ENCODE measurements at places on chromosomes 2 and 18.

DNA sequence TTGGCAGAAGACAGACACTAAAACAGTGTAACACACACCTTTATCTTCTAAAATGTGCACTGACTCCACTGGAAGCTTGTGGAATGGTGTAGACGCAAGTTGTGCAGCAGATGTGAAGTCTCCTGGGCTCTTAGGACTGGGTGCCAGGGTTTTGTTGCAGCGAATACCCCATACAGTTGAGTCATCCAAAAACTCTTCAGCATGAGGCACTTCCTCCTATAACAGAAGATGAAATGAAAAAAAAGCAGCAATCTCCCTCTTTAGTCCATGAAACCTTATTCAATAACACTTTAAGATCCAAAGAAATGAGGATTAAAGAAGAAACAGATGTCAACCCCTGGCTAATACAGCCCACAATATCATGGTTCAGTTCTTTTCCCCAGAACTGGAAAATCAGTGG, 22.2 kb downstream of the BUB1 start:
- DNase-seq = no peak

DNA sequence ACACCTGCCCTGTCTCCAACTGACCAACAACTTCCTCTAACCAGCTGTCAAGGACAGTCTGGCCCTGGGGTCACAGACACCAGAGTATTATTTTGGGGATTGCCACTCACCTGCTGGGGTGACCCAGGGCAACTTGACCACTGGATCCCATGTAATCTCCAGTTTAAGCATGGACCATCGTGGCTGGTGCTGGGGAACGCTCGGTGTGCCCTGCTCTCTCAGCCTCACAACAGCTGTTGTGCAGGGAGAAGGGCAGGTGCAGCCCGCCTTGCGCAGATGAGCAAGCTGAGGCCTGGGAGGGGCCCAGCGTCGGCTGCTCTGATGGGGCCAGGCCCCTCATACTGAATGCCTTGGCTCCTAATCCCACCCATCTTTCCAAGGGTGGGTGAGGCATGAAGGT, 21.0 kb upstream of the INHBB start:
- no peak for DNase-seq

- peak; percentile 74 for DNase-seq
Measured at GRCh38 chr18:63788447-63789096, 13.4 kb downstream of the SERPINB7 start.

DNA sequence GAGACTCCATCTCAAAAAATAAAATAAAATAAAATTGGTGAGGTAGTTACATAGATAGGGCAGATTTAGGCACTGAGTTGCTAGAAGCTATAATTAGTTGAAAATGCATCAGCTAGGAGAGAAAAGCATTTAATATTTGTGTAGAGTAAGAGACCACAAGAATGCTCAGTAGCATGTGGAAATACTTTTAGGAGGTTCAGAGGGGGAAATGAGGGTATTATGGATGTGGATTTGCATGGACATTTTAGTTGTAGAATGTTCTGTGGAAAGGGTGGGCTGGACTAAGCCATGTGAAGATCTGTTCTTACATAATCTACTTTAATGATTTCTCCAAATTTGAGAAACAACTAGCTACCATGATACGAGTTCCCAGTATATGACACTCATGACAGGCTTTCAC, 95.5 kb downstream of the ATP9B start:
- DNase-seq = no peak

- no peak for DNase-seq
Measured at GRCh38 chr2:233778030-233778429, at the start of gene MROH2A. Gene MROH2A (plus strand): TSS chr2:233778330. CDS start chr2:233779359, 1,029 bp downstream.

DNA sequence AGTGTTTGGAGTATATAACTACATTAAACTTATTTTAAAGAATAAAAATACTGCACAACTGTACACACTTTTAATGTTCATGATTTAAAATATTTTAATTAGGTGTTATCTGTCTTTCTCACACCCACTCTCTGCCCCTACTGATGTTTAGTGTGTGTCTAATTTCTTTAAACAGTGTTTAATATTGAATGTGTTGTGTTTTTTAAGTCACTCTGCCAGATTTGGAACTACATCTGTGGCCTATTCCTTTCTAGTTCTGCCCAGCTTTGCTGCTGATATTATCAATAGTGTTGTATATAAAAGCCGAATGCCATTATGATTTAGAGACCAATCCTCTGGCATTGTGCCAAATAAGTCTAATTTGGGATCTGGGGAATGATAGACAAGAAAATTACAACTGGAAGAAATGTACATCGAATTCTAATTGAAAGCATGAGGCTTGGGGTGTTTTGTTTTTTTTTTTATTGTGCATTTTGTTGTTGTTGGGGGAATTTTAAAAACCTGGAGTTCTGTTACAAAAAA, 398.0 kb downstream of the CPS1 start:
- no peak for DNase-seq

DNA sequence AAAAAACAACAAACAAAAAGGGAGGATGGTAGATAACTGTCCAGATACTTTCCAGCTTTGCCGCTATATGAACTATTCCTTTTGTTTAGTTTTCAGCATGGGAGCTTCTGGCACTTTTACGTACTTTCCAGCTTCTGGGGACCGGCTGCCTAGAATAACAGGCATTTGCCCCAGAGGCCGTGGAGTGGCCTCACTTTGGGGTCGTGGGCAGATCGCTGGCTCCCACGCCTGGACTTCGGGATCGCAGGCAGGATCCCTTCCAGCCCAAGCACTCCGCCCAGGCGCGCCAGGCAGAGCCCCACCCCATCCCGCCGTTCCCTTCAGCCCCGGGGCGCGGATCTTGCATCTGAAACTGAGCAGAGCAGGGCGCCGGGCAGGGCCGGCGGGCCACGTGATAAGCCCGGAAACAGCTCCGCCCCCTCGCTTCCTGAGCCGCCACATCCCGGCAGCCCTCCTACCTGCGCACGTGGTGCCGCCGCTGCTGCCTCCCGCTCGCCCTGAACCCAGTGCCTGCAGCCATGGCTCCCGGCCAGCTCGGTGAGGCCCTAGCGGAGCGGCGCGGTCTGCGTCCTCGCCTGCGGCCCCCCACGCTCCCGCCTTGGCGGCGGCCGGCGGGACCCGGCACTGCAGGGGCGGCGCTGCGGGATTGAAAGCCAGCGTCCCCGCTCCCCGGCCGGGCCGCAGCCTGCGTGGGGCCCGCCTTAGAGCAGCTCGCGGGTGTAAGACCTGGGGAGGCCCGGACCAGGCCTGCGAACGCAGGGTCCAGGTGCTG, at the start of gene ATIC:
ATIC (plus strand) TSS at position 435 of the 772 bp plus-strand sequence; CDS start at position 519, 84 bp downstream.
- peak; percentile 91 for DNase-seq

- no peak for DNase-seq
Measured at GRCh38 chr2:45841752-45842407, 190.4 kb downstream of the PRKCE start.

- no peak for DNase-seq
Measured at GRCh38 chr2:23131066-23131575, 253.9 kb upstream of the KLHL29 start.

GRCh38 chr2:230439590-230439989, 23.6 kb downstream of the SP100 start:
- DNase-seq = no peak

DNA sequence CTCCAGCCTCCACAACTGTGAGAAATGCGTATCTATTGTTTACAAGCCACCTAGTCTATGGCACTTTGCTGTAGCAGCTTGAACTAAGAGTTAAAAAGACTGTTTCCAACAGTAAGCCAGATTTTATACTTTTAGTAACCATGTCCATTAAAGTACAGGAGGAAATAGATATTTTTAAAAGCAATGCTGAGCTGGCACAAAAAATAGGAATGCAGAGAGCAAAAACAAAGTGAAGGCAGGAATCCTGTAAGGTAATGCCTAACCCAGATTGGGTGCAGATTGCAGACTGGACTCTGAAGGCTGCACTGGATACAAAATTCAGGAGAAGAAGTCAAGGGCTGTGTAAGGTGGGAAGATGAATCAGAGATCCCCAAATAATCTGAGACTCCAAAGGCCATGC, 55.5 kb downstream of the SH3YL1 start:
- no peak for DNase-seq

GRCh38 chr2:58923869-58924268, 682.7 kb upstream of the FANCL start:
- DNase-seq = no peak

- DNase-seq = peak; percentile 49
Measured at GRCh38 chr2:10332402-10333246, 29.9 kb downstream of the HPCAL1 start.

DNA sequence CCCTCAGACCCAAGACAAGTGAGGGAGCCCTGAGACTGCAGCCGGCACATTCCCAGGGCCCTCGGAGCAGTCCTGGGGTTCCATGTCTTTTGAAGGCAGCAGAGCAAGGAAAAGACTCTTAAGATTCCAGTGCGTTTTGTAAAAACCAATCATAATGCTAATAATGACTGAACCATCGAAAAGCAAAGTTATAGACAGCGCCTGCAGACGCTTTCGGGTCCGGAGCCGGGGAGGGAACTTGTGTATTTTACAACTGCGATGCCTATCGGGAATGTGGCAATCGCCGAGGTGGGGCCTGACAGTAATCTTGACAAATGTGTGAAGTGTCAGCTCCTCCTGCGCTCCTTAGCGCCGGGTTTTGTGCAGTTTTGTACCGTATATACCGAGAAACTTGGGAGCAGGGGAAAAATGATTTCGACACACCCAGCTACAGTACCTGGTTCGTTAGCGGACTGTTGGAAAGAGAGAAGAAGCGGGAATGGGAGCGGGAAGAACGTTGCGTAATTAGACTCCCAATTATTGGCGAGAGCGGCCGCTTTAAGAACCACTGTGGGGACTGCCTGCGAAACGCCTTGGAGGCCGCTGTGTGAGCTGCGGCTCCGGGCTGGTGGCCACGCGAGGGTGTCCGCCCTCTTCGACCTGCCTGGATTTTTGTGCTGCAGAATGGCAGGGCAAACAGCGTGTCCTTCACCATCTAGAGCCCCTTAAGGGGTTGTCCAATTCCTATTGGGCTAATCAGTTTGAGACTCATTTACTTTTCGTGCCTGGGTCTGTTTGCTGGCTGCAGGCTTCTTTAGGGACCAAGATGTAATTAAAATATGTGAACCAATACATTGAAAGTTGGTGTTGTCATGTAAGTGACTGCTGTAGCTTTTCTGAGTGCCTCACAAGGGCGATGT, 2.4 kb downstream of the EPAS1 start:
- no peak for DNase-seq

DNA sequence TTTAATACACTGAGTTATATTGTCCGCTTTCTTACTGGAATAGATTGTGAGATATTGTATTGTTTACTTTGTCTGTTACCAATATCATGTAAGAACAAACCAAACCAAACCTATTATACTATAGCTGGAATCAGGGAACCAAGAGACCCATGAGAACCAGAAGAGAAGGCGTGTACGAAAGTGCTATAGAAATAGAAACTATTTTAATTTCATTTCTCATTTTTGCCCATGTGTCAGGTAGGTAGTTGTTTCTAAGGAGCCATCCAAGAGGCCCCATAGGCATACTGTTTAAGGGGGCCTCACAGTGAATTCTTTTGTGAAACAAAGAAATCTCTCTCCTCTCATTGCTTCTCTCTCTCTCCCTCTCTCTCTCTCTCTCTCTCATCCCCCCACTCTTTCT, 363.6 kb downstream of the RNF144A start:
- no peak for DNase-seq

DNA sequence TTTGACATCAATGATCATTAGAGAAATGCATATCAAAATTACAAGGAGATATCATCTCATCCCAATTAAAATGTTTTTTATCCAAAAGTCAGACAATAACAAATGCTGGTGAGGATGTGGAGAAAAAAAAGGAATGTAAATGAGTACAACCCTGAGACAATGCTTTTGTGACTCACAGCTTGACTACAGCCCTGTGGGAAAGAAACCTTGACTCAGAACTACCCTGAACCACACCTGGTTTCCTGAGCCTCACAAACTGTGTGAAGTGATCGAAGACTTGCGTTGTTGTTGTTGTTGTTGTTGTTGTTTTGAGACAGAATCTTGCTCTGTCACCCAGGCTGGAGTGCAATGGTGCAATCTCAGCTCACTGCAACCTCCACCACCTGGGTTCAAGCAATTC, 266.6 kb upstream of the MYT1L start:
- DNase-seq = no peak

DNA sequence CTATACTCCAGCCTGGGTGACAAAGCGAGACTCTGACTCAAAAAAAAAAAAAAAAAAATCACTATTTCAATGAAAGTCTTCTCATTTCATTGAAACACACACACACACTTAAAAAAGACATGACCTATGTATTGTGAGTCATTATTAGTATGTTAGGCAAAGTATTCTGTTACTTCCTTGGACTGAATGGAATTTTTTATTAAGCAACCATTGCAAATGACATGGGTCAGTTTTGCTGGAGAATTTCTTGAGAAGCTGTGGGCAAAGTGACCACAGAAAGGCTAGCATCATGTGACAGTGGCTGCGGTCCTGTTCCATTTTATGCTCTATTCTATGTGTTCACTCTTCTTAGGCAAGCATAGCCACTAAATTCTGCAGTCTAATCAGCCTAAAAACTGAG, 695.7 kb downstream of the TDRD15 start:
- DNase-seq = no peak

DNA sequence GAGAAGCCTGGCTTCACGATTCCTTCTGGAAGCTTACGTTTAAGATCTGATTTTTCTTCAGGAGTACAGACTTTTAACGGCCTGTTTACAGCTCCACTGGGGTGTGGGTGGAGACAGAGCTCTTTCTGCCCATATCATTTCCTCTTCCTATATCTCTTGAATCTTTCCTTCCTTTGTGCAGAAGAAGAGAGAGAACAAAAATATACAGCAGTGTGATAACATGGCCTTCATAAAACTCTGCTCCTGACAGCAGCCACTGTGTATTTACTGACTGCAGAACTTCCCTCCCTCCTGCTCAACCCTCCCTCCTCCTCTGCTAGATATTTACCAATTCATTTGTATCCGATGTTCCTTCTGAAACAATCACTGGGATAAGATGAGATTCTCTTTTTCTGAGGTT, 34.1 kb upstream of the REEP1 start:
- no peak for DNase-seq

- no peak for DNase-seq
Measured at GRCh38 chr2:118319271-118319684, 231.0 kb downstream of the INSIG2 start.

DNA sequence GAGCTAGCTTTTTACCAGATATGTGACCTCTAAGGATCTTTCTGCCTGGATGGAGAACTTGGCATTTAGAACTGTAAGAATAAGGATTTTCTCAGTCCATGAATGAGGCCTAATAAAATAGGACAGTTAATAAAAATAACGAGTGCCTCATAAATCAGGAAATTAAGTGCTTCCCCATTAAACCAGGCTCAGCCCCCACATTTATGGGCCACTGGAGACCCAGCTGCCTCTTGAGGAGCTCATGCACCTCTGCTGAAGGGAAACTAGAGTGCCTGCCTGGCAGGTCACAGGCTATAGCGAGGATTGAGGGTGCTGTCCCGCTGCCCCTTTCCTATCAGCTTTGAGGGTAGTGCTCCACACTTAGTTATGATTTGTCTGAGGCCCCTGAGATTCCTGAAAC, 158.0 kb downstream of the ALK start:
- DNase-seq = no peak
